Germinal center (tissue), 1 donor: ENCODE measurements at places on chromosomes 6 and 20.

- no peak for DNase-seq
These were observed 43.2 kb upstream of the SMIM8 start for GRCh38 chr6:87279196-87279595.

GRCh38 chr6:161134550-161135298 lies 139.1 kb downstream of the AGPAT4 start:
- no peak for DNase-seq

DNA sequence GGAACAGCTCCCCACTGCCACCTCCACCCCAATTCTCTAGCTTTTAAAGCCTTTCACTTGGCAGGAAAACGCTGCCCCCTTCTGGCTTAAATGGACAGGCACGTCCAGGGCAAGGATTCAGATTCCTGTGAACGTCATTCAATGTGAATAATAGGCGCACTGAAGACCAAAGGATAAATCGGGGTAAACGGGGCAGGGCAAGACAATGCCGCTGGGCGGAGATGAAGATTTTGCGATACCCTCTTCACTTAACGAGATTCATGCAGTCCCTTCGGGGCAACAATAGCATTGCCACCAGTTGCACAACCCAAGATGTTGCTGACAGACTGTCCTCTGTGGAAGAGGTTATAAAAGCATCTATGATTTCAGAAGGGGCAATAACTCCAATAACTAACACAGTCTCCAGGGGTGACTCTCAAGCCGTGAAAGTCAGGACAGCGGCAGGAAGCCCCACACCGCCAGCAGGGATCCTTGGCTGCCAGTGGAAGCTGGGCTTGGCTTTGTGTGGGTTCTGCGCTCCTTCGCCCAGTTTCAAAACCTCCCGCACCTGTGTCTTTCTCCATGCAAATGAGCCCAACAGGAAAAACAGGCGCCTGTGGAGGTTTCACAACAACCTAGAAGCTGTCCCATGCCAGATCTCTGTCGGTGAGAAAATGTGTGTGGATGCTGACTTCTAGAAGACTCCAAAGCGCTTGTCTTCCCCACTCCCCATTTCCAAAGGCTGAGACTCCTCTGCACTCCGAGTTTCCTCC lies 291.8 kb downstream of the BMP7 start:
- DNase-seq, result peak; percentile 15

DNA sequence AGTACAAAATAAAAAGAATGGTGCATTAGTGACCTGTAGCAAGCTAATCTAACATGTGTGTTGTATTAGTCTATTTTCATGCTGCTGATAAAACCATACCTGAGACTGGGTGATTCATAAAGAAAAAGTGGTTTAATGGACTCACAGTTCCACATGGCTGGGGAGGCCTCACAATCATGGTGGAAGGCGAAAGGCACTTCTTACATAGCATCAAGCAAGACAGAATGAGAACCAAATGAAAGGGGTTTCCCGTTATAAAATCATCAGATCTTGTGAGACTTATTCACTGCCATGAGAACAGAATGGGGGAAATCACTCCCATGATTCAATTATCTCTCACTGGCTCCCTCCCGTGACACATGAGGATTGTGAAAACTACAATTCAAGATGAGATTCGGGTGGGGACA lies 45.4 kb upstream of the AIG1 start:
- no peak for DNase-seq

DNA sequence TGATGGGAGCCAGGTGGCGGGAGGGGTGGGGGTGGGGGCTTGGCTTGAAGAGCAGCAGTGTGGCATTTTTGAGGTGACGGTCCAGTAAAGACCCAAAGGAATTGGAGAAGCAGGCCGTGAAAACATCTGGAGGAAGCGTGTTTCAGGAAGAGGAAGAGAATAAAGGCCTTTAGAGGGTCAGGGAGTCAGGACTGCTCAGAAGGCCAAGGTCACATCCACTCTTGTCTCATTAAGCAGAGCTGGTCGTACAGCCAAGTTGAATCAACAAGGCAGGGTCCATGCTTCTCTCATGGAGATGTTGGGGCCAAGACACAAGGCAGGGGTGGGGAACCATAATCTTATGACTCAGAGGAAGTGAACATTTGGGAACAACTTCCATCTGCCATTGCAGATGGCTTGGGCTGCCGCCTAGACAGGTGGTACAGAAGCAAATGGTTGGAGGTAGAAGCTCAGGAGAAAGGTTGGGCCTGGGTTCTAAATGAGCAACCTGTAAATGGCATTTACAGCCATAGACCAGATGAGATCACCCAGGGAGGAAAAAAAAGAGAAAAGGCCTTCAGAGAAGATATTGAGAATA lies 179.6 kb downstream of the TTLL2 start:
- DNase-seq, result no peak

DNA sequence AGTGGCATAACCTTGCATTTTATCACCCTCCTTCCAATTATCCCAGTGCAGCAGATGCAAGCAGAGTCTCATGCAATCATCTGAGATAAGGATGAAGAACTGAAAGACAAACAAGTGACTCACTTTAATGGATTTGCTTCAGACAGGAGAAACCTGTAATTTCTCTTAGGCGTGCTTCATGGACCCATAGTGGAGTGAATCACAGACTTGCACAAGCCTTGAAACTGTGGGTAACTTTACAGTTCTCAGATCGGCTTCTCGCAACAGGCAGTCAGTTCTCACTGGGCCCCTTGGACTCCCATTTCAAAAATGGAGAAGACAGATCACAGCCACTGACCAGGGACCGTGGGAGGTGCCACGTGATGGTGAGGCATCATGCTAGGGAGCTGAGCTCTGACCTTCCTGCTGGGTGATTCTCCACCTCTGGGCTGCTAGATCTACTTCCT lies at the start of gene ADGRF4:
ADGRF4 (plus strand) TSS at position 239 of the 446 bp plus-strand sequence. CDS start 8,666 bp downstream, outside the sequence.
- DNase-seq, result no peak
